AML-193 (cell line): ENCODE measurements at places on chromosomes 7 and 10.

DNA sequence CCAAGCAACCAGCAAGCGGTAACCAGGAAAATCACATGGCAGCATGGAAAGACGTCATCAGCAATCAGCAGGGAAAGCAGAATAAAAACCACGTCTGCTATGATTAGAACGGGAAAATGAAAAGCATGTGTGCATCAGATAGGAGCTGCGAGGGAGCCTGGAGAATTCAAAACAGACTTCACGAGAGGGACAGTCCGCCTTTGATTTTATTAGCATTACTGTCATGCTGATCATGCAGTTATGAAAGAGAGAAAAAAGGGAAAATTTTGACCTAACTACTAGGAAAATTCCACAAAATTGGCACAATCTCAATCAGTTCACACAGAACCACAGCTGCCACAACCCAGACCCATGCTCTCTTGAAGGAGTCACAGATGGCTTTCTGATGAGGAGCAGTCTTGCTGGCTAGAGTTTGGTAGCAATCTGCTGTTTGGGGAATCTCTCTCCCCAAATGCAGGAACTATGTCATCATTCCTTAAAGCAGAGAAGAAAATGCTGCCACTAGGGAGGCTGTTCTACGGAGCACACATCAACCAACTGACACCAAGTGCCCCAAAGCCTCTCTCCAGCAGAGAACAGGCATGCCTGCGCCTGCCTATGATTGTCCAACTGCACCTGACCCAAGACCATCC lies 295.9 kb downstream of the TNS3 start:
- no peak for DNase-seq

GRCh38 chr10:10870523-10871241 lies 147.0 kb upstream of the CELF2 start:
- no peak for DNase-seq

GRCh38 chr10:28592953-28593352 lies 60.0 kb downstream of the WAC start:
- DNase-seq, result peak; percentile 58

DNA sequence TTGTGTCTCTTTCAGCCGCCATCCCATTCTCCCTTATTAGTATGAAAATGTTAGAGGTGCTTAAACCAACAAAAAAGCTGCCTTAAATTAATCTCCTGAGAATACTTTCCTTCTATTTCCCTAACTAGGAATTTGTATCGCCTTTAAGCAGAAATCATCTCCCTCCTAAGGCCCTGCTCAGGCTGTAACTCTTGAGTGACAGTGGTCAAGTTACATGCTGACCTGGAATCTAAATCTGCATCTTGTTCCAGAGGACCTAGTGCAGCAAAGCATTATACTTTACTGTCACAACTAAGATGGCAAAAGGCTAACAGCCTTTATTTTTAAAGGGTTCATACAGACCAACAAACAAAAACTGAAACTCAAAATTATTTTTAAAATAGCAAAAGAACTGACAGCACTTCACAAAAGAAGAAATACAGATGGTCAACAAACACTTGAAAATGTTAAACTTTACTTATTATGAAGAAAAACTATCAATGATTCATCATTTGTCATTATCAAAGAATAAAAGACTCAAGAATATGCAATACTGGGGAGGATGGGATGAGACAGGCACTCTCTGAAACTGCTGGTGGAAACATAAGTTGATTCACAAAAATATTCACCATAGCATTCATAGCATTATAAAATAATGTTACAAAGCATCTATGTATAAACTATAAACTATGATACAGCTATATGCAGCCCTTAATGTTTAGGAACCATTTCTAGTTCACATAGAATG lies 11.0 kb downstream of the CYREN start:
- DNase-seq, result no peak

DNA sequence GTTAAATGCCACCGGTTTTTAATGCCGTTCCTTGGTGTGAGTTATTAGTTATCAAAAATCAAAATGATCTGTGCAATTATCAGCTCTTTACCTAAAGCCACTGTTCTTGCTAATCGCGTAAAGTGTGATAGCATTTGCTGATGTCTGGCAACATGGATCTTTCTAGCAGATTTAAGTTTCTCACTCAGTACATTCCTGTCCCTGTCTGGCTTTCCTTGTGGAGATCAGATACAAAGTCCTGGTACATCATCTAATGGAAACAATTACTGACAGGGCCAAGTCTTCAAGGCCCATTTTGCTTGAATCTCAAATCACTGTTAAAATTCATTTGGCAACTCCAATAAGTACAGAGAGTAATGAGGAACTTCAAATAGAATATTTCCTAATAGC lies 755.7 kb downstream of the AUTS2 start:
- DNase-seq, result no peak

DNA sequence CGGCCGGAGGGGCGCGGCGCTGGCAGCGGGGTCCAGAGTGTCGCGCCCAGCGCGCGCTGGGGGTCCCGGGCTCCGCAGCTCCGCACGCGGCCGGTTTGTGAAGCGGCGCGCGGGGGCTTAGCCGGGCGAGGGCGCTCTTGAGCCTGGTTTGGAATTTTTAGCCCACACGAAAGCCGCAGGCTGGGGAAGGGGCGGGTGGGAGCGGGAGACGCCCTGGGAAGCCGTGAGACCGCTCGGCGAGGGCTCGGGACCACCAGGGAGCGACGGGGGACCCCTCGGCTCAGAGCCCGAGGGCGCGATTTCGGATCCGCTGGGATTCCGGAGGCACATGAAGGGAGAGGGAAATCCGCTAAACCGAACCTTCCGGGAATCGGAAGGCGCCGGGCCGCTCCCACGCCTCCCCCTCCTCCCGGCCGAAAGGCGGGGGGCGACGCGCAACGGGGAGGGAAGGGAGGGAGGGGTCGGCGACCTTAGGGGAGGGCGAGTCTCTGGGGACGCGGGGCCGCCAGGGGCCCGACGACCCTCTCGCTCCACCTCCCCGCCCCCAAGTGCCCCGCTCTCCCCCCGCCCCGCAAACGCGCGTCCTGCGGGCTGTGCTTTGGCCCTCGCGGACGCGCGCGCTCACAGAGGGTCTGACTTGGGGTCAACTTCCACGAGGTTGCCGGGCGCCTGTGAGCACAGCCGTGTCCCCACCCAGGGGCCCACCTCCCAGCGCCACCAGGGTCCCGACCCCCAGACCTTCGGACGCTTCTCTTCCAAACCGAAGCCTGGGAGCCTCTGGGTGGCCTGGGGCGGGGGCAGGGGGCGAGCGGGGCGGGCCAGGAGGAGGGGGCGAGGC lies 5.1 kb upstream of the ELFN1 start:
- DNase-seq, result no peak
